SK-MEL-5 (cell line): ENCODE measurements at places on chromosomes 7 and 10.

- DNase-seq: no peak
Observed at GRCh38 chr7:71645836-71646235, 513.9 kb downstream of the GALNT17 start.

- DNase-seq: peak; percentile 51
Observed at GRCh38 chr7:158494162-158494586, 93.4 kb downstream of the PTPRN2 start.

- DNase-seq: no peak
Observed at GRCh38 chr7:27185013-27185853, at the start of gene HOXA11. HOXA11 (minus strand) TSS chr7:27185232; CDS start chr7:27185144, 88 bp downstream.

DNA sequence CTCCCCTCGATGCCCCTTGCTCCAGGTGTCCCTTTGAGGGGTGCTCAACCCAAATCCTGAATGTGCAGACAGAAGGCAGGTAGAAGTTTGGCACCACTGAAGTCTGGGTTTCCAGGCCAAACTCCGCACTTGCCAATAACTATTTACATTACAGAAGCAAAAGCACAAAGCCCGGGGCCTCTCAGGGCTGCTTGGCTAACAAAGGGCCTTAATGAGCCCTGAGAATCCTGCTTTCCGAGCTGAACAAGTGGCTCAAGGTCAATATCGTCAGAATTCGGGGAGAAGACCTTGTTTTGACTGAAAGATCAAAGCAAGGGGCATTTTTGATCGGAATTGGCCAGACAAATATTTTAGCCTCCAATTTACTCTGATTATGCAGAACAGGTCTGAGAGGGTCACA lies 189.9 kb downstream of the HERPUD2 start:
- no peak for DNase-seq

GRCh38 chr10:8056871-8057331 lies 2.4 kb downstream of the GATA3 start:
- DNase-seq: no peak

- no peak for DNase-seq
Observed at GRCh38 chr10:32941357-32941756, 16.7 kb downstream of the ITGB1 start.

GRCh38 chr10:118276204-118276603 lies 65.9 kb downstream of the FAM204A start:
- DNase-seq: no peak

DNA sequence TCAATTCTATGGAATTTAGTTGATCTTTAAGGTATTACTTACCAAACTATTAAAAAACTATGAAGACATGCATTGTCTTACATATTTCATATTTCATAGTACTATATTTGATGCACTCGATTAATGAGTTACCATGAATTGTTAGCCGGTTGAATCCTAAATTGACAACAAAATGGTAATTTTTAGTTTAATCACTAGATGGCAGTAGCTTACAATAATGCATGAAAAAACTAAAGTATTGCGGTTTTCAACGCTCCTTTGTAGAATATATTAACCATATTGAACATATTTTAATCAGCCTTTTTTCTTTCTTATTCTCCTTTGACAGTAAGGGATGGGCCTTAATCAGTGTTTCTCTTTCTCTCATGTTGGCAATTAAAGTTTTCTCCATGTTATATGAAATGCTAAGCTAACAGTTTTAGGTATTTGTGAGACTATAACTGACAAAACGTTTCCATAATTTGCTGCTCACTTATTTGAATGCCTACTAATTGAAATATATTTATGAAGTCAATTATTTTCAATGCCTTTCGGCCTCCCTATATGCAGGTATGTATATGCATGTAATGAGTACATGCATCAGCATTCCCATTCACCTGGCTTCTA lies 48.5 kb upstream of the ARL4A start:
- DNase-seq: peak; percentile 76

DNA sequence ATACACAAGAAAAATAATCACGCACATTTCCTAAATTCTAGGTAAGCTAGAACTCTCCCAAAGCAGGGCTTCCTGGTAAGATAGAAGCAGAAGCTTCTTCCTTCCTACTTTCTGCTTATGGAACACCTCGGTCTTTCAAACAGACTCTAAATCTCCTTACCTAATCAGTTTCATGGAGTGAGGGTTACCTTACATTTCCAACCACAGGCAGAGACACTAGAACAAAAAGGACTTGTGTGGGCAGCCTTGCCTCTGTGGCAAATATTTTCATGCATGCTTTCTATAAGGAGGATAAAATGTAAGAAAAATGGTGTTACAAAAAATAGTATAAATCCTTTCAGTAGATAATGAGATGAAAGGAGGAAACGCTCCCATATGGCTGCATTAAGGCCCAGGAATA lies 386.3 kb upstream of the SMIM30 start:
- DNase-seq: no peak

GRCh38 chr10:96043893-96044715 lies 721 bp downstream of the CCNJ start:
- DNase-seq: peak; percentile 2

GRCh38 chr7:129202058-129202777 lies 13.8 kb downstream of the SMO start:
- no peak for DNase-seq

DNA sequence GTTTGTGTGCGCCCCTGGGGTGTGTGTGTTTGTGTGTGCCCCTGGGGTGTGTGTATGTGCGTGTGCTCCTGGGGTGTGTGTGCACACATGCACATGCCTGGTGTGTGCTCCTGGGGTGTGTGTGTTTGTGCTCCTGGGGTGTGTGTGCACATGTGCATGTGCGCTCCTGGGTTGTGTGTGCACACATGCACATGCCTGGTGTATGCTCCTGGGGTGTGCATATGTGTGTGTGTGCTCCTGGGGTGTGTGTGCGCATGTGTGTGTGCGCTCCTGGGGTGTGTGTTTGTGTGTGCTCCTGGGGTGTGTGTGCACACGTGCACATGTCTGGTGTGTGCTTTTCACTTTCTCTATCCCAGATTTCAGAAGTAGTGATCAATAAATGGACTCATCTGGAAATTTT lies 321.0 kb downstream of the WDR37 start:
- DNase-seq: no peak
